GM12864 (cell line): ENCODE measurements at places on chromosomes 2 and 18.

- DNase-seq = no peak
Observed at GRCh38 chr2:47620770-47621437, 162.0 kb upstream of the MSH6 start.

DNA sequence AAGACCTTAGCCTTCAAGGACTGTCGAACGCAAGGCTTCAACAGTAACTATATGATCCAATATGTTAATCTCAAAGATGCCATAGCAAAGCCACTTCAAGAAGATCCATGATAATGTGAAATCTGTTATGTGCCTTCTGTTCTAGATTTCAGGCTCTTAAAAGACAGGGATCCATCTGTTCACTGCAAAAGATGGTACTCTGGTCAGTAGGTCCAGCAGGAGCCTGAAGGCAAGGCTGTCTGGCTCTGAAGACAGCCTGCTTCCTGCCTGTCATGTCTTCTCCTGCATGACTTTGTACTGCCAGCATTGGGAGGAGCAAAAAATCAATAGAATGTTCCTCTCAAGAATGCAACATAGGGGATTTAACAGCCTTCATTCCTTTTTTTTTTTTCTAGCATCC is 270.8 kb upstream of the PARD3B start:
- no peak for DNase-seq

DNA sequence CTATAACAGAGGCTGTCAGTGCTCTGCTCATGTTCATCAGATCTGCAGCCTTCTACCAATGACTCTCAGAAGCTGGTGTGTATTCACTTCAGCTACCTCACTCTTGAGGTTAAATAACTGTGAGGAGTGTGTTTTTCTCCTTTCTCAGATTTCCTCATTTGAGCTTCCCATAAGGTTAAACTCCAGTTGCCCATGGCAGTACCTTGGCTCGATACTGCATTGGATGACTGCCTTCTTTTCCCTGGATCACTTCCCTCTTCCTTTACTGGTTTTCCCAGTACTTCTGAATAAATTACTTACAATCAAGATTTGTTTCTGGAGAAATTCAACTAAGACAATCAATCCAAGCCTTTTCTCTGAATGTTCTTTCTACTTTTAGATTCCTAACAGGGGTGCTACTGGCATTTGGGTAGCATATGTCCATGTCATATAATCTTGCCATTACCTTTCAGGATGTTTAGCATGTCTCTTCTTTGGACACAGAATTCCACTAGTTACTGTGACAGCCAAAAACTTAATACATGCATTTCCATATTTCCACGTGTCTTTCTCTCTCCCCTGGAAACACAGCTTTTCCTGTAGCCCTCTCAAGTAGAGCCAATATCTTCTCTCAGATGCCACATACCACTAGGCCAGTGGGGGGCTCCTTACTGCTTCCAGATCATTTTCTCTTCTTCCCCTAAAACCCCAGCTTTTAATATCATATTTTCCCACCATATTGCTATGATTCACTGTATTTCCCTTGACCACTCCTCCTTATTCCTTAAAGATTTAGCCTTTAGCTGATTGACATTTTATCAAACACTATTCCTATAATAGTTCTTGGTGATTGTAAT is 15.0 kb upstream of the SPOPL start:
- no peak for DNase-seq

DNA sequence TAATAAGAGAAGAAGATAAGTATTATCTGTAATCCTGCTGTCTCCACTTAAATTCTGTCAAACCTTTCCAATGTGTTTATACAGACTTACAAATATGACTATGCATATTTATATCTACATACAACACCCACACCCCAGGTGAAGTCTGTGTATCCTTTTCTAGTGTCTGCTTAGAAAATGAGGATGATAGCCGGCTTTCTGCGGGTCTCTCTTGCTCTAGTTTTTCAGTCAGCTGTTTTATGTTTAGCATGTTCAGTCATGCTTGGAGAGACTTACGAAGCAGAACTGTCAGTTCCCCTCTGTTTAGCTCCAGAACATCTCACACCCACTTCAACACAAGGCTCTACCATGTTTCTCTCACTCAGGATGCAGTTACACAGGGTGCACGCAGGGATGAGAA is 137.3 kb upstream of the NFATC1 start:
- DNase-seq = no peak

DNA sequence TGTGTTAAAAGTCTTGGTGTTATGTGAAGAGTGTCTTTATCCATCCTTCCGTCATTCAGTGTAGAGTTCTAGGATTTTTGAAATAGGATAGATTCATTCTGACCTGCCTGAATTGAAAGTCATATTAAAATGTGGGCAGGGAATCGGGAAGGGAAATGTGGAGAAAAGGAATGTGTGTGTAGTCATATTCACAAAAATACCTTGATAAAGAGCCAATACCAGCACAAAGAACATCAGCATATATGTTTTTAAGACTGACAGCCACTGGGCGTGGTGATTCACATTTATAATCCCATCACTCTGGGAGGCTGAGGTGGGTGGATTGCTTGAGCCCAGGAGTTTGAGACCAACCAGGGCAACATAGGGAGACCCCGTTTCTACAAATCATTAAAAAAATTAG is 188.1 kb downstream of the CAMKMT start:
- DNase-seq = no peak
